ENCODE measurements at places on chromosomes 5 and 9.
A peak's percentile ranks its signal among the peaks of the same experiment; 100 is the strongest.

GRCh38 chr9:12224449-12224848 is 468.7 kb upstream of the TYRP1 start:
- no peak for DNase-seq

- DNase-seq = no peak
Measured at GRCh38 chr9:114684036-114684435, 2.0 kb upstream of the TEX48 start.

DNA sequence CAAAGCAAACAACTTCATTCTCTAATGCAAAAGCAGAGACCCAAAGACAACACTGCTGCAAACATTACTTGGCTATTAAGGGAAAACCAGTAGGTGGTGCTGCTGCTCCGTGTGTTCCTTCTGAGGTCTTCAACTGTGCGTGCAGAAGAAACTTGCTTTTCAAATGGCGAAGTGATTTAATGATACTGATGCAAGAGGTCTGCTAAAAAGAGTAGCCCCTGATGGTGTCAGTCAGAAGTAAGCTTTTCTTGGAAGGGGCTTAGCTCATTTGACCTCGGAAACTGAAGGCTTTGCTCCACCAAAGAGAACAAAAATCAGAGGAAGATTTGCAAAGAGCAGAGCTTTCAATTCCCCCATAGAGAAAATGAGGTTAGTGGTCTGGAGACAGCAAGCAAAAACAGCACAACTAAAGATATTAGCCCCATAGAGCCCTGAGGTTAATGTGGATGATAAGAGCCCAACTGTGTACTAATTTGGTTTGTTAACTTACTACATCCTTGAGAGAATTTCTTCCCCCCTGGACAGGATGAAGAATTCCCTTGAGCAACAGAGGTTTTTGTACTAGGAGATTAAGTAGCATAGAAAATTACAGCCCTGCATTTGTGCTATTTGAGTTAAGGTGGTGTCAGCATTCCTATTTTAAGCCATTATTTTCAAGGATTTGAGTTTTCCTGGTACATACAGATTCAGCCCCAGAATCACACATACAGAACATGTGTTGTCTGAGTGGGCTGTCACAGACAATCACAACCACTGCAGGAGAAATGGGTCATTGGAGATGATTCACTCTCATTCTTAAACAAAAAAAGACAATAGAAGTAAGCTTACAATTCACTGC is 153.2 kb upstream of the C9orf72 start:
- peak; percentile 36 for DNase-seq

GRCh38 chr9:88920645-88921044 is 70.6 kb upstream of the S1PR3 start:
- no peak for DNase-seq

DNA sequence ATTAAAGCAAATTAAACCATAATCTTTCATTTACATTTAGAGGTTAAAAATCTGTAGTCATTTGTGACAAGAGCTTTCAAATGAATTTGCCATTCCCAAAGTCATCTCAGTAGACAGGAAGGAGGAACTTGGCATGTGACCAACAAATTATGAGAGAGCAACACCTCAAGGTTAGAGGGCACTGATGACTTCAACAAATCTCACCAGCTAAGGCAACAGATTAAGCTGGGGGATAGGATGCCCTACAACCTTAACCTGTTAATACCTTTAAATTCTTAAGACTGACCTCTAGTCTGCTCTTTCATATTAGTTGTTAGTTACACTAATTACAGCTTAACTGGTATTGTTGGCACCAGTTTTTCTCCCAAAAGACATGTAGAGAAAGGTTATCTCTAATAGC is 18.4 kb downstream of the POU5F2 start:
- peak; percentile 51 for DNase-seq

- DNase-seq = peak; percentile 92
Measured at GRCh38 chr9:101514071-101514470, 19.6 kb upstream of the RNF20 start.

DNA sequence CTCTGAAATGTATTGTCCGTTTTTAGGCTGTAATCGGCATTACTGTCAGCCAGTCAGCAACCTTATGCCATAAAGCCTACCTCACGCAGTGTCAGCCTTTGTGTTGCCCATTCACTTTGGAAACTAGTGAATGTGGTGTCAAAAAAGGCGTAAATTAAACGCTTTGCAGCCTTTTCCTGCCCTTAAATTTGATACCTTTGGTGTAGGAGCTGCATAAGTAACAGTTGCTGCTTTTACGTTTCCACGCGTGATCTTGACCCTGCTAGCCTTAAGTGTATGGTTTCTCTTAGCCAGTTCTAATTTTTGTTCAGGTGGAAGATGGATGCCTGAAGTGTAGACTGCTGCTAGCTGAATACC is 257.7 kb downstream of the EPB41L4A start:
- DNase-seq = peak; percentile 5

DNA sequence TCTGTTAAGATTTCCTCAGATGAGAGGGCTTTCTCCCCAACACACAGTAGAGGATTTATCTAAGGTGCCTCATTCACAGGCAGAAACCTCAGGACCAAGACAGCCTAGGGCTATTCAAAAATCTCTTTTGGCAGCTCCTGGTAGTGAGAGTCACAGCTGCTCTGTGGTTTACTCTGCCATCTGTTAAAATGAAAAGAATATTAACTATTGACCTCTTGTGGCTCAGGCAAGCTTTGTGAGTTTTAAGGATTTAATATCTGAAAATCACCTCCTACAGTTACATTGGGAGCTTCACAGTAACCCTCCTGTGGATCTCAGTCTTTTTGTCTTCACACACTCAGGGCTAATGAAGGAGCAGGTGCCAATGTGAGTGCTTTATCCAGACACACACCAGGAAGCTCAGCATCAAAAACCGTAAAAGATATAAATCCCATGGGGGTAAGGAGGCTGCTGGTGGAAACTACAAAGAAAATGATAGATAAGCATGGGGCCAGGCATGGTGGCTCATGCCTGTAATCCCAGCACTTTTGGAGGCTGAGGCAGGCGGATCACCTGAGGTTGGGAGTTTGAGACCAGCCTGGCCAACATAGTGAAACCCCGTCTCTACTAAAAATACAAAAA is 29.7 kb downstream of the PPP1R2B start:
- no peak for DNase-seq

DNA sequence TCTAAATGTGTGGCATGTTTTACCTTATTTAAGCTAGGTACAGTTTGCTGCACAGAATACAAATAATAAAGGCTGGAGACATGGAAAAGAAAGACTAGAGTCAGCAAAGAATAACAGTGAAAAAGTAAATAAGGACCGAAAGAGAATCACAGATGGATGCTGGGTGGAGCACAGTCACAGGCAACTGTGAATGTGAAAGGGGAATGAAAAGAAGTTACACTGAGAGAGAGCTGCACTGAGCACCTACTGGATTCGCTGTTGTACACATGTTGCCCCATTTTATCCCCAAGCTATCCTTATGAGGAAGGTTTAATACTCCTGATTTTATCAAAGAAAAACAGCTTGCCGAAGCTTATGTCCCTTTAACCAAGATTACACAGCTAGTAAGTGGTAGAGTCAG is 165.4 kb upstream of the RGMB start:
- DNase-seq = no peak

Data from EH (cell line).